ENCODE measurements at places on chromosomes 7 and 10. TPM values are rescaled to one million over a fixed set of nuclear protein-coding genes. Genes with fewer than 3 reads are reported as not detected.

The NEUROD6 gene
- not detected for total RNA-seq

DNA sequence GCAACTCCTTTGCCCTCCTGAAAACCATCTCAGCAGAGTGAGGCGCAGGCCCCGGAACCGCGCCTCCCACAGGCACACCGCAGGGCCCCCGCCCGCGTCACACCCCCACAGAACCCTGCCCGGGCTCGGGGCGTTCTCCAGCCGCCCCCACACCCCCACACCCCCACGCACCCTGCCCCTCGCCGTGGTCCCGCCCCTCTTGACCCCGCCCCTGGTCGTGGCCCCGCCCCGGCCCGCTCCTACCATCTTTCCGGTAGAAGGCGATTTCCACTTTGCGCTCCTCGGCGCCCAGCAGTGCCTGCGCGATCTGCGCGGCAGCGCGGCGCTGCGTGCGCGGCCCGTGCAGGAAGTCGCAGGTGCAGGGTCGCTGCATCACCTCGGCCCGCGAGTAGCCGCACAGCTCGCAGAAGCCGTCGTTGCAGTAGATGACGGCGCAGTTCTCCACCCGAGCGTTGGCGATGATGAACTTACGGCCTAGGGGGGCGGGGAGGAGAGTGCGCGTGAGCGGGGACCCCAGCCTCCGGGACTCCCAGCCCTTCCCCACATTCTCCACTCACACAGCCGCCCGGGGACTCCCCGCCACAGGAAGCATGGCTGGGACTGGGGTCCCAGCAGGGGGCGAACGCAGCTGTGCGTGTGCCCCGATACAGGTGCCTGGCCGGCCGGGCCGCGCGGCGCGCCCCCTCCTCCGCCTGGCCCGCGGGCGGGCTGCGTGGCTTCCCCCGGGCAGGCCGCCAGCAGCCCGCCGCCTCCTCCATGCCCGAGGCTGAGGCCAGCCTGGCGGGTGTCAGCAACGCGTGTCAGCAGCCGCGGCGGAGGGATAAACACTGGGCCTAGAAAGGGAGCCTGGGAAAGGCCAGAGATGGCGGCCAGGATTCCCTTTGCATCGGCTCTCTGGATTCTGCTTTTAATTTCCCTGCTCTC, 3.4 kb downstream of the KCNH2 start:
- peak; percentile 60 for DNase-seq

- DNase-seq = no peak
Observed at GRCh38 chr10:106513352-106513771, 651.1 kb downstream of the SORCS1 start.

The TMEM139 gene
- 5.4 TPM for total RNA-seq

DNA sequence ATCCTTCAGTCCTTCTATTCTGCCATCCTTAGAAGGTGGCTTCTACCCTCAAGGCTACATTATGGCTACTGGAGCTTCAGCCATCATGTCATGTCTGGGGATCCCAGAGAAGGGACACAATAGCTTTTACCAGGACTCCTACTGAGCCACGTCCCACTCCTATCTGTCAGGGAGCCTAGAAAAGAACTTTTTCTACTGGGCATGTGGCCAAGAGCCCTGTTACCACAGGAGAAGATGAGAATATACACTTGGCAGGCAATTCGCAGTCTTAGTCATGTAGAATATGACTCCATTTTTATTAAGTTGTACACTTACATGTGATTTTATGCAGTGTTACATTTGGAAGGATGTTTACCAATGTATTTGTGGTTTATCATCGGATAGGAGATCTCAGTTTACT, 64.6 kb upstream of the KCNMA1 start:
- no peak for DNase-seq

- peak; percentile 32 for DNase-seq
Observed at GRCh38 chr10:110137142-110137545, 70.3 kb upstream of the MXI1 start.

The ZNF365 gene
- total RNA-seq = 0.13 TPM
